ENCODE measurements at places on chromosomes 13 and 19.

- no peak for DNase-seq
These were observed 6.3 kb downstream of the KLK3 start for GRCh38 chr19:50861010-50861409.

- DNase-seq = peak; percentile 82
These were observed 21.7 kb downstream of the MAU2 start for GRCh38 chr19:19342086-19343015.

DNA sequence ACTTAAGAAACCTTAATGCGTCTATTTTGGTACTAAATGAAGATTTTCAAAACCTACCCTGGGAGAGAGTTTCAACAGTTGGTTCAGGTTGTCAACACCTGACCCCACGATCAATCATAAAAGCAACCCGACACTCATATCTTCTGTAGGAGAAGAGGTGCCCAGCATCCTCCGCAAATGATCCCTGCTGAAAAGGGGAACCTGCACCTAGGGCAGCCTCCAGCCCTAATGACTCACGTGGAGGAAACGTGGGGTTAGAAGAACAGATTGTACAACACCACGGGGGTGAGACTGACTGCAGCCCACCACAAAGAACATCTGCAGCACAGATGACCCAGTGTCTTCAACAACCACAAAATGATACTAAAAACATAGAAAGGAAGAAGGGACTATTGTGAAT is 116.3 kb downstream of the RAB20 start:
- no peak for DNase-seq

DNA sequence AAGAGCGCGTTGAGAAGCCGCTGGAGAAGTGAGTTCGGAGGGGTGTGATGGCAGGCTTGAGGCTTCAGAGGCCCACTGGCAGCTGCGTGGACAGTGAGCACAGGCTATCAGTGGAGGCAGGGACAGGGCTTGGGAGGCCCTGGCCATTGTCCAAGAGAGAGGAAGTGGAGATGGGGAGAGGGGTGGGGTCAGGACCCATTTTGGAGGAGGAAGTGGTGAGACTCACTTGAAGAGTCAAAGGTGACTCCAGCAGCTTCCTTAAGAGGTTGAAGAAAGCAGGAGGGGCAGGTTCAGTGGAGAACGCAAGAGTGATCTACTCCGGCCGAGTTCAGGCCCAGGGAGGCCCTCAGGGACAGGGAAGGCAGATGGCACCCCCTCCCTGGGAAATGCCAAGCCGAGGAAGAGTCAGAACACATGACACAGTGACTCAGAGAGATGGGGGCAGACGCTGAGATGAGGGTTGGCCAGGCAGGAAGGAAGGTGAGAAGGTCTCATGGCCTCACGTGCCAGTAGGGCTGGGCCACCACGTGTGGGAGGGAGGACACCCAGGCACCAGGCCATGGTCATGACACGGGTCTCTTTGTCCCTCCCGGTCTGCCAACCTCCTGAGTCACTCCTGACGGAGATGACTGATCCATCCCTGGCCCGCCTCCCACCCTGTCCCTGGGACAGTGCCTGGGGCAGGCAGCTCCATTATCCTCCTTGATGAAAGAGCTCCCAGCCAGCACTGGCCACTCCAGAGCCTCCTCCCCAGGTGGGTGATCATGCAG is 10.1 kb upstream of the CD22 start:
- peak; percentile 35 for DNase-seq

DNA sequence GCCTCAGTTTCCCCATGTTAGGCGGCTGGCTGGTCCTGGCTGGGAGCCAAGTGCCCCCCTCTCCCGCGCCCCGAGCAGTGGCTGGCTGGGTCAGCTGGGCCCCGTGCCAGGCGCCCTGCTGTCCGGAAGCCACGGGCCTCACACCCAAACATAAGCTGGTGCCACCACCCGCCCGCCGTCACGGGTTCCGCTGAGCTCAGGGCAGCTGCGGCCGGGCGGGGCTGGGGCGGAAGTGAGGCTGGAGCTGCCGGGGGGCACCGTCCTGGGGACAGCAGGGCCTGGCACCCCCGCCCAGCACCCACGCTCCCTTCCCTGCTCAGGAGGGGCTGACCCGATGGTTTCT is 19.3 kb downstream of the HCN2 start:
- DNase-seq = peak; percentile 52

- DNase-seq = peak; percentile 72
These were observed 19.0 kb upstream of the ISYNA1 start for GRCh38 chr19:18456974-18457373.

DNA sequence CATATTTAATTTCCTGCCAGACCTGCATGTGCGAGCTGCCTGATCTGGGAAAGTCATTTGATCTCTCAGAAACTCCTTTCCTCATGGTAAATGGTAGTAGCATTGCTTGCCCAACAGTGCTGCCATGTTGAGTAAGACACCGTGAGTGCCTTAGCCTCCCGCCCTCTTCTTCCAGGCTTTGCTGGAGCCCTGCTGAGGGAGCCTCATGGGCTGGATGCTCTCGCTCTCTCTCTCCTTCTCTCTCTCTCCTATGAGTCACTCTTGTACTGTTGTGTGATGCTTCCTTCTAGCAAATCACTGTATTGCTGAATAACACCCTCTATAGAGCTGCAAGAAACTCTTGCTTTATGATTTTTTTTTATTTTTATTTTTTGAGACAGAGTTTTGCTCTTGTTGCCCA is 365.5 kb downstream of the UQCRFS1 start:
- DNase-seq = no peak

- DNase-seq = peak; percentile 54
These were observed 10.7 kb downstream of the EPSTI1 start for GRCh38 chr13:42981317-42981716.

Data from astrocyte of the hippocampus (primary cell).